Stomach (tissue), 19 donors: ENCODE measurements at places on chromosomes 11 and 22. TPM values are rescaled to one million over a fixed set of nuclear protein-coding genes. Genes with fewer than 3 reads are reported as not detected.

DNA sequence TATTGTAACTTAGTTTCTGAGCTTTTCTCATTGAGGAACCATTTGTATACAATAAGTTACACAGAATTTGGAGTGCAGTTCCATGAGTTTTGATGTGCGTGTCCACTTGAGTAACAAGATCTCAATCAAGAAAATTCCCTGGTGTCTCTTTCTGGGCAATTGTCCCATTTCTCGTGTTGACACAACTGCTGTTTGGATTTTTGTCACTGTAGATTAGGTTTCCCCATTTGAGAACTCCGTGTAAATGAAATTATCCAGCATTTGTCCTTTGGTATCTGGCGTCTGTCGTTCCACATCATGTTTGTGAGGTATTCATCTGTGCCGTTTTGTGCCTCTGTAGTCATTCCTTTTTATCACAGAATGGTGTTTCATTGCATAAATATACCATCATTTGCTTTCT is 547.0 kb downstream of the TBC1D22A start:
- DNase-seq: no peak
- peaks cover under 1% of the 10 kb centered on the region for H3K27me3 ChIP-seq
- no peak overlapping the region for H3K27ac ChIP-seq
- no peaks in the 10 kb centered on the region for H3K4me1 ChIP-seq

GRCh38 chr11:117704395-117705100 is 92.5 kb downstream of the DSCAML1 start:
- H3K36me3 ChIP-seq: no peaks in the 10 kb centered on the region
- H3K4me1 ChIP-seq: no peaks in the 10 kb centered on the region
- no peak overlapping the region for H3K4me3 ChIP-seq
- H3K27ac ChIP-seq: no peak overlapping the region

Gene MMP11
- 5.3 TPM for total RNA-seq

DNA sequence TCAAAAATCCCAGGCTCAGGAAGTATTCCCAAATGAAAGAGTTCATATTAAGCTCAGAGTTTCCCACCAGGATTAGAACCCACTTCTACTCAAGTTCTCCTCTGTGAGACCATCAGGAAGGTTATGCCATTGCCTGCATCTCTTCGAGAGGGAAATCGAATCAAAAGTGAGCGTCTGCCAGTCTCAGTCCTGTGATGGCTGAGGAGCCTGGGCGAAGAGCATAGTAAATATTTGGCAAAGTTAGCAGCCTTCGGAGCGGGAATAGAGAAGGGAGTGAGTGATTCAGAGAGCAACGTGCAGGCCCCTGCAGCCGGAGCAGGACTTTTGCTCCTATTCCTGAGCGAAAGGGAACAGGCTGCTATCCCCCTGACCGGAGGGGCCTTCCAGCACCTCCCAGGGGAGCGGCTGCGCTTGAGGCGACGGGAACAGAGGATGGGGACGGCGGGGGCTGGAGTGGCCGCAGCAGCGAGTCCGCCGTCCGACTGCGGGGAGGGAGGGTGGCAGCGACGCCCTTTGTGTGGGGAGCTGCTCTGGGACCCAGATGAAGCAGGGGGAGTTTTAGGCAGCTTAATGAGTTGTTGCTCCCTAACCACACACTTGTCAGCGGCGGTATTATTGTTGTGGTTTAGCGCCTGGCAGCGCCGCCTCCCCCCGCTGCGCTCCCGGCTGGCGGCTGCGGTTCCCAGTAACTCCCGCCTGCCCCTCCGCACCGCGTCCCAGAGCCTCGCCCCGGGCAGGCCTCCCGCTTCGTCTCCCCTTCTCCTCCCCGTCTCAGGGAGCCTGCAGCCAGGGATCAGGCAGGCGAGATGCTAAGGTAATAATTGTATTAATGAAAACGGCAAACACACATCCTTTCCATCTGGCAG is 21.7 kb upstream of the NRGN start:
- H3K4me3 ChIP-seq: peak overlapping the region; percentile 57
- DNase-seq: peak; percentile 59
- H3K27me3 ChIP-seq: peaks cover 31% of the 10 kb centered on the region
- no peaks in the 10 kb centered on the region for H3K36me3 ChIP-seq
- peaks cover 13% of the 10 kb centered on the region for H3K4me1 ChIP-seq

Gene CCDC73
- not detected for total RNA-seq

DNA sequence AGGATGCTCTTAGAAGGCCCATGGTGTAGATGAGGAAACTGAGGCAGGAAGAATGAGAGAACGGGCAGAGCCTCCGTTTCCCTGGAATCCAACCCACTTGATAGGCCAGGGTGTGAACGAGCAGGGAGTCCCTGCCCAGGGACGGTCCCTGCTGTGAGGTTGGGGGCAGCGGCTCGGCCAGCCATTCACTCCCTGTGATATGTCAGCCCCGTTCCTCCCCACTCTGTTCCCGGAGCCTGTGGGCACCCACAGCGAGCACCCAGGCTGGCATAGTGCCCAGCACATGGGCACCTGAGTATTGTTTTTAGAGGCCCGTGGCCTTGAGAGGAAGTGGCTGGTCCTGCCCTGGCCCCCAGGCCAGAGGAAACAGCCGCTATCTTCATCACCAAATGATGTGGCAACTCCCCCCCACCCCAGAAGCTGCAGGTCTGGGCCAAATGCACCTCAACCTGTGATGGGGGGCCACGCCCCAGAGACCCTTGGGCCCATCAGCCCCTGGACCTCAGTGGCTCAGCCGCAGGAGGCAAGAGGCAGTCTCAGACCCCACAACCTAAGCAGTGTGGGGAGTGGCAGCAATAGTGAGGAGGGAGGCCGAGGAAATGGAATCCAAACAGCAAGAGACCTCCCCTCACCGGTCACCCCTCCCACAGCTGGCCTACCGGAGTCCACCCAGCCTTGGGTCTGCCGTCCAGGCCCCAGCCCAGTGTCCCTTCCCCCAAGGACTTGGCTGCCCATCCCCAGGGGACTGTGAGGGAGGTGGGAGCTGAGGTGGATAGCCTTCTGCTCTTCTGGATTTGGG is 2.1 kb downstream of the ALDH3B1 start:
- peak overlapping the region; percentile 88 for H3K27ac ChIP-seq
- H3K4me3 ChIP-seq: no peak overlapping the region
- peaks cover 75% of the 10 kb centered on the region for H3K4me1 ChIP-seq
- no peaks in the 10 kb centered on the region for H3K27me3 ChIP-seq

GRCh38 chr11:70076461-70076931 is 1.6 kb upstream of the ANO1 start:
- no peaks in the 10 kb centered on the region for H3K36me3 ChIP-seq
- H3K4me3 ChIP-seq: no peak overlapping the region
- H3K27me3 ChIP-seq: peaks cover 87% of the 10 kb centered on the region
- DNase-seq: no peak

GRCh38 chr22:44926124-44926475 is 83.7 kb downstream of the PHF21B start:
- H3K4me3 ChIP-seq: no peak overlapping the region
- no peak for DNase-seq
- H3K27me3 ChIP-seq: peaks cover 21% of the 10 kb centered on the region
- H3K36me3 ChIP-seq: no peaks in the 10 kb centered on the region

Gene PDGFB
- 2.5 TPM for total RNA-seq

- H3K4me3 ChIP-seq: no peak overlapping the region
- H3K27me3 ChIP-seq: peaks cover 10% of the 10 kb centered on the region
- H3K27ac ChIP-seq: no peak overlapping the region
Measured at GRCh38 chr11:403021-403760, 9.2 kb downstream of the PKP3 start.

- H3K36me3 ChIP-seq: peaks cover 45% of the 10 kb centered on the region
- no peak for DNase-seq
- H3K27me3 ChIP-seq: no peaks in the 10 kb centered on the region
- H3K27ac ChIP-seq: no peak overlapping the region
- peaks cover 23% of the 10 kb centered on the region for H3K4me1 ChIP-seq
- H3K4me3 ChIP-seq: no peak overlapping the region
Measured at GRCh38 chr22:19434401-19434800, 2.1 kb downstream of the MRPL40 start.

GRCh38 chr11:118200901-118201680 is 23.7 kb downstream of the JAML start:
- H3K27ac ChIP-seq: no peak overlapping the region
- DNase-seq: no peak
- H3K36me3 ChIP-seq: peaks cover 6% of the 10 kb centered on the region
- no peaks in the 10 kb centered on the region for H3K4me1 ChIP-seq
- H3K4me3 ChIP-seq: no peak overlapping the region

- no peaks in the 10 kb centered on the region for H3K4me1 ChIP-seq
- no peak overlapping the region for H3K27ac ChIP-seq
- H3K4me3 ChIP-seq: no peak overlapping the region
Measured at GRCh38 chr11:58745705-58746364, 14.1 kb upstream of the GLYAT start.

- peak; percentile 78 for DNase-seq
- H3K4me1 ChIP-seq: peaks cover 33% of the 10 kb centered on the region
- H3K27me3 ChIP-seq: no peaks in the 10 kb centered on the region
- H3K27ac ChIP-seq: peak overlapping the region; percentile 91
- no peak overlapping the region for H3K4me3 ChIP-seq
- peaks cover 17% of the 10 kb centered on the region for H3K36me3 ChIP-seq
Measured at GRCh38 chr22:45319324-45319685, 9.6 kb downstream of the FAM118A start.

Gene FOSL1
- 1.7 TPM for total RNA-seq

Gene AMOTL1
- 18.7 TPM for total RNA-seq

DNA sequence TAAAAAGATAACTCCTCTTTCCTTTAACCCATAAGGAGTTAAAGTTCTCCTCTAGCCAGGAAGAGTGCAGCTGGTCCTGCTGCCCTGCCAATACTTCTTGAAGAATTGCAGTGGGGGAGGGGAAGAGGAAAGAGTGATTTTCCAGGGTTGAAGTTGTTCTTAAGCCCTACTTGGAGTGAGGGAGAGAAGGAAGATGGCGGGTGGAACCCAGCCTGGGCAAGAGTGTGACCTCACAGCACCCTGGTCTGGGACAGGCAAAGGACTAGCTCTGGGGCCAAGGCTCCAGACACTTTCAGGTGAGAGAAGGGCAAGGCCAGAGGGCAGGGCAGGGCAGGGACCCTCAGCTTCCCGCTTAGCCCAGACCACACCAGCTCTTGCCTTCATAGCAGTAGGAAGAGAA is 6.6 kb downstream of the TNKS1BP1 start:
- no peak overlapping the region for H3K4me3 ChIP-seq
- no peaks in the 10 kb centered on the region for H3K27me3 ChIP-seq
- peak overlapping the region; percentile 62 for H3K27ac ChIP-seq
- peaks cover 98% of the 10 kb centered on the region for H3K4me1 ChIP-seq

- H3K36me3 ChIP-seq: no peaks in the 10 kb centered on the region
- H3K27me3 ChIP-seq: no peaks in the 10 kb centered on the region
- no peak overlapping the region for H3K4me3 ChIP-seq
- no peak for DNase-seq
- no peaks in the 10 kb centered on the region for H3K4me1 ChIP-seq
- H3K27ac ChIP-seq: no peak overlapping the region
Measured at GRCh38 chr11:111035746-111036145, 209.8 kb upstream of the POU2AF2 start.

Gene DCDC1
- total RNA-seq: not detected

- no peak overlapping the region for H3K27ac ChIP-seq
- no peaks in the 10 kb centered on the region for H3K27me3 ChIP-seq
- H3K36me3 ChIP-seq: no peaks in the 10 kb centered on the region
- no peak overlapping the region for H3K4me3 ChIP-seq
- no peak for DNase-seq
Measured at GRCh38 chr11:109527496-109527895, 105.5 kb downstream of the C11orf87 start.

Gene GLYAT
- total RNA-seq: not detected

Gene LUZP2
- total RNA-seq: not detected

Gene OR2AG2
- 0.29 TPM for total RNA-seq

DNA sequence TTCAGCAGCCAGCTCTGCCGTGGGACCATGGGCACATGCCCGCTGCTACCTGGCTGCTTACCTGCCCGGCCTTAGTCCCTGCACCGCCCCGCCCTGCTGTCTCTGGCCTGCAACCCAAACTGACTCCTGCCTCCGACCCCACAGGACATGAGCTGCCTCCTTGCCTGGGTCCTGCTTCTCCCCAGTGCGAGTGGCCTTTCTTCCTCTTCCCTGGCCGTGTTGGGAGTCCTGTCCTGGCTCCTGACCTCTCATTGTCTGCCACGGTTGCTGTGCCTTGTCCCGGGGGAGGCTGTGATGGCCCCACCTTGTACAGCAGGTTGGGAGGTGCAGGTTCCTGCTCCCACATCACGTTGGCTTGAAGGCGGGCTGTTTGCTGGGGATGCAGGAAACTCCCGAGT is 370.0 kb downstream of the TBC1D22A start:
- DNase-seq: no peak
- no peak overlapping the region for H3K27ac ChIP-seq

DNA sequence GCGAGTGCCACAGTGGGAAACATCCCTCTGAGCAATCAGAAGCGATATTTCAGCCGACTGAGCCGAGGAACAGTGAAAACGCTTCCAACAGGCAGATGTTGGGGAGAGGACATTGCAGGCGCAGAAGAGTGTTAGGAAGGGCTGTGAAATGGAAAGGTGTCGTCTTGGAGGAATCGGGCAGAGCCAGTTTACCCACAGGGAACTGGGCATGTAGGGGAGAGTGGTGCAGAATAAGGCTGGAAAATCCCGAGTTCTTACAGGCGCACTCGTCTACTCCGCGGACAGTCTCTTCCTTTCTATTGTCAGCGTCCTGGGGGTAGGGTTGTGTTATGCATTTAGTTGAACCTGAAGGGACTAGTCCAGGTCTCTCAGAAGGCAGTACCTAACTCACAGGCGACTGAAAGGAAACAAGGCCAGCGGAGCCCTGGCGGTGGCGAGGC is 1.1 kb upstream of the APLP2 start:
- H3K27ac ChIP-seq: peak overlapping the region; percentile 97
- H3K4me1 ChIP-seq: peaks cover 36% of the 10 kb centered on the region
- no peaks in the 10 kb centered on the region for H3K27me3 ChIP-seq
- peak overlapping the region; percentile 86 for H3K4me3 ChIP-seq

DNA sequence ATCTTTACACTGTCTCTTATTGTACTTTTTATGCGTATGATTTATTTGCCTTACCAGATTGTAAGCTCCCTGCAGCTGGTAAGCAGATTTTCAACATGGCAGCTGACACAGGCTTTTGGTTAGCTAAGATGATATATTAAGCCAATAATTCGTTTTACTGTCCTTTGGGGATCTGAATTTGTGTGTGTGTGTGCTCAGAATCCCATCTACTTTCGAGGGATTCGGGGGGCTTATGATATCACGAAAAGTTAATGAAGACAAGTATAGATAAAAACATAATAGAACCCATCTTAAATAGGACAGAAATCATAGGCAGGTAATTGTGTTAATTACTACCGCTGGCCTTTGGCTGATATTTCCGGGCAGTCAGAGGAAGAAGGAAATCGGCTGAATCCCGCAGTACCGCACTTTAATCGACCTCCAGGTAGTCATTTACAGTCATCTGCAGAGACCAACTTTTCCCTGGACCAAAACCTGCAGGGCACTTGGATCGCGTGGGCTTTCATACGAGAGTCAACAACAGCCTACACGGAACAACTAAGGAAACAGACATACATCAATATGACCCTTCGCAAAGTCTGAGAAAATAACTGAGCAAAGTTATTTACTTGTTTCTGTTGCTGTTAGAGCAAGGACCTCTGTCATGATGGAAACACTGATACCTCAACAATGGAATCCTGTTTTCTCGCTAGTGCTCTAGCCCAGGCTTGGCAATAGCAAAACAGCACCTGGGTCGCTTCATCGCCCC is 802 bp downstream of the KBTBD3 start:
- peaks cover 3% of the 10 kb centered on the region for H3K36me3 ChIP-seq
- H3K4me3 ChIP-seq: peak overlapping the region; percentile 66
- peaks cover 34% of the 10 kb centered on the region for H3K4me1 ChIP-seq

Gene MN1
- 2.2 TPM for total RNA-seq

GRCh38 chr22:20602609-20603164 is 95.3 kb downstream of the MED15 start:
- H3K27me3 ChIP-seq: peaks cover 22% of the 10 kb centered on the region
- no peaks in the 10 kb centered on the region for H3K36me3 ChIP-seq
- no peak overlapping the region for H3K27ac ChIP-seq
- peaks cover 3% of the 10 kb centered on the region for H3K4me1 ChIP-seq

- peak overlapping the region; percentile 91 for H3K27ac ChIP-seq
- DNase-seq: peak; percentile 39
- peak overlapping the region; percentile 45 for H3K4me3 ChIP-seq
- no peaks in the 10 kb centered on the region for H3K27me3 ChIP-seq
Measured at GRCh38 chr22:29030016-29030617, 31.5 kb downstream of the C22orf31 start.

Gene SHISA8
- not detected for total RNA-seq

Gene TMPRSS13
- 2.2 TPM for total RNA-seq
